ENCODE measurements at places on chromosomes 12 and 14. TPM values are rescaled to one million over a fixed set of nuclear protein-coding genes. Genes with fewer than 3 reads are reported as not detected.
A peak's percentile ranks its signal among the peaks of the same experiment; 100 is the strongest.

DNA sequence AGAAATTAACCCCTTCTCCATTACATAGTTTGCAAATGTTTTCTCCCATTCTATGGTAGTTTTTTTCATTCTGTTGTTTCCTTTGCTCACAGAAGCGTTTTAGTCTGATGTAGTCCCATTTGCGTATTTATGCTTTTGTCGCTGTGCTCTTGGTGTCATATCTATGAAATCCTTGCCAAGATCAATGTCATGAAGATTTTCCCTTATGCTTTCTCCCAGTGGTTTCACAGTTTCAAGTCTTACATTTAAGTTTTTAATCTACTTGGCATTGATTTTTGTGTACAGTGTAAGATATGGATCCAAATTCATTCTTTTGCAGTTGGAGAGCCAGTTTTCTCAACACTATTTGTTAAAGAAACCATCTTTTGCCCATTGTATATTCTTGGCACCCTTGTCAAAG, 357.6 kb downstream of the APAF1 start:
- DNase-seq: no peak
- H3K4me1 ChIP-seq: no peaks in the 10 kb centered on the region
- H3K36me3 ChIP-seq: no peaks in the 10 kb centered on the region
- H3K27me3 ChIP-seq: no peaks in the 10 kb centered on the region
- H3K27ac ChIP-seq: no peak overlapping the region

KRT72 gene
- total RNA-seq: not detected

- no peak overlapping the region for H3K27ac ChIP-seq
- no peaks in the 10 kb centered on the region for H3K27me3 ChIP-seq
- no peak overlapping the region for H3K4me3 ChIP-seq
- no peaks in the 10 kb centered on the region for H3K36me3 ChIP-seq
- DNase-seq: no peak
- no peaks in the 10 kb centered on the region for H3K4me1 ChIP-seq
Observed at GRCh38 chr14:20904393-20905029, 13.3 kb downstream of the RNASE3 start.

CCNT1 gene
- 58.4 TPM for total RNA-seq

DNA sequence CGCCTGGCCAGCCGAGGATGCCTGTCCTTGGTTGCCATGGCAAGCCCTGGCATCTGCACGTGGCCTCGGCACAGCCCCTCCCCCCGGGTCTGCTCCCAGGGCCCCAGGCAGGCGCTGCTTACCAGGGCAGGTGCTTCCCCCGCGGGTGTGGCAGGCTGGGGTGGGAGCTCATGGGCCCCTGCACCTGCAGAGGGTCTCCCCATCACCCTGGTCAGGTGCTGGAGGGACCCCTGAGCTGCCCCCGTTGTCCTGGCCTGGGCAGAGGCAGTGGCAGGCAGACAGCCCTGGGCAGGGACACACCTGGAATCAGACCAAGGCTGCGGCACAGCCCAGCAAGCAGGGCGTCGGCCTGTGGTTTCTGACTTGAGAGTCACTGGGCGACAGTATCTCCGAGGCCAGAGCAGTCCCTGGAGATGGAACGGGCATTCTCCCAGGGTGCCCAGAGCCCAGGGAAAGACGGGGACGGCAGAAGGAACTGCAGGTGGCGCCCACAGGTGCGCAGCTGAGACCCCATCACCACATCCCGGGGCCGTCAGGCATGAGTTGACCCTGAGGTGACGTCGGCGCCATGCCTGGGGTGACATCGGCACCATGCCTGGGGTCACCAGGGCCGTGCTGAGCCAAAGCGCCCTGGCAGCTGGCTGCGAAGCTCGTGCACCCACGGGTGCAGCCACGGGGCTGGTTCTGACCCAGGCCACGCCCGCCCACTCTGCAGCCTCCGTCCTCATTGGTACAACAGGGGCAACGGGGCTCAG, 56.1 kb upstream of the FBRSL1 start:
- DNase-seq: no peak
- no peak overlapping the region for H3K27ac ChIP-seq
- no peaks in the 10 kb centered on the region for H3K36me3 ChIP-seq
- H3K4me1 ChIP-seq: peaks cover 37% of the 10 kb centered on the region
- H3K4me3 ChIP-seq: no peak overlapping the region

GRCh38 chr14:37588956-37589714, 5.9 kb downstream of the FOXA1 start:
- peak overlapping the region; percentile 74 for H3K27ac ChIP-seq
- H3K4me3 ChIP-seq: peak overlapping the region; percentile 43
- no peaks in the 10 kb centered on the region for H3K36me3 ChIP-seq
- H3K27me3 ChIP-seq: peaks cover 30% of the 10 kb centered on the region
- DNase-seq: no peak

NTF3 gene
- total RNA-seq: 1.7 TPM

DNA sequence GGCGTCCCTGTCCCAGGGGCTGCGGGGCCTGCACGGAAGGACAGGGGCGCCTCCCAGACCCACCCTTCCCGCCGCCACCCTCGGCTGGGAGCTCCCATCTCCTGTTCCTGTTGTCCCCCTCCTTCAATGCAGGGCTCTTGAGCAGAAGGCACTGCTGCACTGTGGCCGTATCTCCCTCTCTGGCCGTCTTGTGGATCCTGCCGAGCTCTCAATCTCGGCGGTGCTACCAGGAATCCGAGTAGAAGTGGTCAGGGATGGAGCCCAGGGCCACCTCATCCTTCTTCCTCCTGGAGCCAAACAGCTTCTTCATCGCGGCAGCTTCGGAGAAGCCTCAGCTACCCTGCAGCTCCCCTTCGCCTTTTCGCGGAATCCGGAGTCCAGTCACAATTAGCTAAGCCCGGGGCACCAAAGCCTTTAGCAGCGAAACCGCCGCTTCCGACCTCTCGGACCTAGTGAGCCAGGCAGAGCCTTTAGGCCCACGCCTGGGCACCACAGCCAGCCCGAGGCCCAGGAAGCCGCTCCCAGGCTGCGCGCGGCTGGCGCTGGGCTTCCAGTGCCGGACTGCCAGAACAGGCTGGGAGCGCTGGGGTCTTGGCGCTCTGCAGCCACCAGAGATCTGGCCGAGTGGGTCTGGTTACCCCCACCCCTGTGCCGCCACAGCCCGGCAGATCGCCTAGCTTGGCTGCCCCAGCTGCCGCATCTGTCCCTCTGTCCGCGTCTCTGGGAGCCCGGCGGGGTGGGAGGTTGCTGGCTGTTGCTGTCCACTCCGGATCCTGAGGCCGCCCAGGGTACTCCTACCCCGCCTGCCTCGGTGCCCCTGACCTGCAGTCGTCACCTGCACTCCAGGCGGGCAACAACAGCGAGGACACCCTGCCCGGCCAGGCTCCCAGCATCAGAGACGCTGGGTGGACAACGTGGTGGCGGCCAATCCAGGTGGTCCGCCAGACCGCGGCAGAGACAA, 69.1 kb downstream of the ASCL4 start:
- DNase-seq: no peak
- no peak overlapping the region for H3K27ac ChIP-seq
- peak overlapping the region; percentile 31 for H3K4me3 ChIP-seq
- no peaks in the 10 kb centered on the region for H3K36me3 ChIP-seq
- peaks cover 12% of the 10 kb centered on the region for H3K27me3 ChIP-seq

DNA sequence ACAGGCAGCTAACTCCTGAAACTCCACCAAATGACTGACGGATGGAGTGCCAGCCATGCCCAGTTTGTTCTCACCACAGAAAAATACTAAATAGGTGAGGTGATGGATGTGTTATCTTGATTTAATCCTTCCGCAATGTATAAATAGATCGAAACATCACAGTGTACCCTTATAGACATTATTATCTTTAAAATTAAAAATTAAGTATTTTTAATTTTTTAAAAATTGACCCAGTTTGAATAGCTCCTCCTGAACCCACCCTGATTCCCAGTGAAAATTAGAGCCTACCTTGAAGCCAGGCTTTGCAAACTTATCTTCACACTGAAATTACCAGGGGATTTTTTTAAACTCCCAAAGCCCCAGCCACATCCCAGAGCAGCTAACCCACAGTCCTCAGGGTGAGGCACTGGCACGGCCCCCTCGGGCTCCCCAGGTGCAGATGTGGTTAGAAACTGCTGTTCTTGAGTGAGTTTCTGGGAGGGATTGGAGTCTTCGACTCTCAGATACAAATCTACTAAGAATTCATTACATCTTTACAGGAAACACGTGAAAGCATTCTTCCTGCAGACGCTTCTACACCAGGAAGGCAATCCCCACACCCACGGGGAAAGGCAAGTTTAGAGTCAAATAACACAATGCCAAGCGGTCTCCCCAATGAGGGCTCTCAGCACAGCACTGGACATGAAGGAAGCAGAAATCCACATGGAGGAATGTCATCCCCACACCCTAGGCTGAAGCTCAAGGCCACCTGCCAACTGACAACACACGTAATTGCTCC, 126.4 kb downstream of the RIMBP2 start:
- no peaks in the 10 kb centered on the region for H3K36me3 ChIP-seq
- no peak for DNase-seq
- no peak overlapping the region for H3K27ac ChIP-seq
- H3K4me3 ChIP-seq: no peak overlapping the region
- no peaks in the 10 kb centered on the region for H3K27me3 ChIP-seq

HCAR1 gene
- 0.25 TPM for total RNA-seq

- no peaks in the 10 kb centered on the region for H3K27me3 ChIP-seq
- H3K36me3 ChIP-seq: no peaks in the 10 kb centered on the region
- peak overlapping the region; percentile 98 for H3K4me3 ChIP-seq
- peaks cover 37% of the 10 kb centered on the region for H3K4me1 ChIP-seq
- DNase-seq: no peak
- peak overlapping the region; percentile 84 for H3K27ac ChIP-seq
Observed at GRCh38 chr12:13000616-13000924, 505 bp upstream of the HEBP1 start.

DNA sequence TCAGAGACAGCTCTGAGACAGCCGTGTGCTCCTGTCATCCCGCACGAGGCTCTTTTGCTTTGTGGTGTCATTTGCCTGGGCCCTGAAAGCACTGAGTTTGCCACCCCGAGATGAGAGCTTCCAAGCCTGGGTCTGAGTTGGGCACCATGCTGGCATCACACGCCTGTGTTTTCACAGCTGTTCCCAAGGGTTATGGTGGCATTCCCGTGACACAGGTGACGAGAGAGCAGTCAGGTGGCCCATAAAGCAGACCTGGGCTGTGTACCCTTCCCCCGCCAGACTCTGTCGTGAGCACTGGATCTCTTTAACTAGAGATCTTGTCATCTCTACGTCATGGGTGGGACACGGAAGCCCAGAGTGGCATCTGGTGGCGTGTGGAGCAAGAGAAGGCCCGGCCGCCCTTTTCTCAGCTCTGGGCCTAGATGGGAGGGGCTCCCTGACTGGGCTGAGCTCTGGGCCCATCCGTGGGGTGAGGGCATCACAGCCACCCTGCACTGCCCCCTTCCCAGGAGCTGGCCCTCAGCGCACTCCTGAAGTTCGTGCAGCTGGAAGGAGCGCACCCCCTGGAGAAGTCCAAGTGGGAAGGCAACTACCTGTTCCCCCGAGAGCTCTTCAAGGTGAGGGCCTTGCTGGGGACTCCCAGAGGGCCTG, 2.6 kb downstream of the NOC4L start:
- H3K4me3 ChIP-seq: no peak overlapping the region
- no peak for DNase-seq
- no peaks in the 10 kb centered on the region for H3K27me3 ChIP-seq

CCDC177 gene
- not detected for total RNA-seq

DNA sequence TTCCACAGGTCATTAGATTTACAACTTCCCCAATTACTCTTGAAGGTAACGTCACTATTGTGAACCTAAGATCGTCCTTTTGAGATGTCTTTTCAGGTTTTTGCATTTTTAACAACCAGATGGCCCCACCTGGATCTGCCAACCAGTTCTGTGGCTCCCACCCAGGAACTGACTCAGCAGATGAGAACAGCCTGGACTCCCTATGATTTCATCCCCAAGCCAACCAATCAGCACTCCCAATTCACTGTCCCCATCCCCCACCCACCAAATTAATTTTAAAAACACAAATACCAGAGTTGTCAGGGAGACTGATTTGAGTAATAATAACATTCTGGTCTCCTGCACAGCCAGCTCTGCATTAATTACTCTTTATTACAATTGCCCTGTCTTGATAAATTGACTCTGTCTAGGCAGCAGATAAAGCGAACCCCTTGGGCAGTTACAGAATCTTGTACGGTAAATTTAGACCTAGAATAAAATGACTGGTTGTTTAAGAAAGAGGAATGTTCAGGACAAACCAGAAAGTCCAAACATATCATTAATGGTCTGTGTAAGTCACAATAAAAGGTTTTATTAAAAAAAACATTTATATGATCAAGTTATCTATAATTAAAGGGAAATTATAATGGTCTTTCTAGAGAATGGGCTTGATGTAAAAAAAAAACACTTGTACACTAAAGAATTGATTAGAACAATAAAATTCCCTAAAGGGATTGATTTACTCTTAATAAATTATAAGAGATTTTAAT, 55.8 kb downstream of the COX16 start:
- no peaks in the 10 kb centered on the region for H3K4me1 ChIP-seq
- no peak for DNase-seq
- no peaks in the 10 kb centered on the region for H3K36me3 ChIP-seq
- H3K27me3 ChIP-seq: no peaks in the 10 kb centered on the region
- H3K4me3 ChIP-seq: no peak overlapping the region

- H3K27me3 ChIP-seq: no peaks in the 10 kb centered on the region
- no peak for DNase-seq
- H3K36me3 ChIP-seq: no peaks in the 10 kb centered on the region
- no peaks in the 10 kb centered on the region for H3K4me1 ChIP-seq
- H3K4me3 ChIP-seq: no peak overlapping the region
Observed at GRCh38 chr14:21940887-21941856, 267.6 kb upstream of the OR4E1 start.

DNA sequence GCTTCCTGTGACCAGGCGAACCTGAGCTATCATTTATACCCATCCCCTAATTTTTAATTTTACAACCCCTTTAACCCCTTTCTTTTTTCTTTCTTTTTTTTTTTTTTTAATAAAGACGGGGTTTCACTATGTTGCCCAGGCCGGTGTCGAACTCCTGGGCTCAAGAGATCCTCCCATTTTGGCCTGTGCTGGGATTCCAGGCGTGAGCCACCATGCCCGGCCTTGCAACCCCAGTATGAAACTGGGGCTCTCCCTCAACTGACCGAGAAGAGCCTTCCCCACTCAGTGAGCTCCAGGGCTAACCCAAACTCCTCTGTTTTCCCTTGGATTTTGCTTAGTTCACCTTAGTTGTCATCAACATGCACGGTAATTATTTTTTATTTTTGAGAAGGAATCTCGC, 992 bp downstream of the CPSF2 start:
- H3K27me3 ChIP-seq: no peaks in the 10 kb centered on the region
- peak overlapping the region; percentile 97 for H3K27ac ChIP-seq
- peaks cover 14% of the 10 kb centered on the region for H3K36me3 ChIP-seq
- no peak for DNase-seq

CLEC1A gene
- 2.2 TPM for total RNA-seq
